ENCODE measurements at places on chromosomes 11 and 22.

DNA sequence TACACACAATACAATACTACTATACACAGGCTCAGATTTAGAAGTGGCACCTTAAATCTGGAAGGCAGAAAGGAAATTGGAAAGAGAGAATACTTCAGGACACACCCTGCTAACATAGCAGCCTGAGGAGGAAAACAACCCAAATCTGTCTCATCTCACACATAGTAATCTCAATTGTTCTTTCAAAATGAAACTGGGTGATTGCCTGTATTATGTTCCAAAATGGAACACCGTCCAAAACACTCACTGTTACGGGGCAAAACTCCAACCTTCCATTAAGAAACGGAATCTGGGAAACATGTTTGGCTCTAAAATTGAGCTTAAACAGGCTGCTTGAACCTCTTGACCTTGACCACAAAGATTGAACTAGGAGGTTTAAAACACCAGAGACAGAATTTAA, 572.6 kb downstream of the OPCML start:
- no peak for DNase-seq

- peak; percentile 71 for DNase-seq
Measured at GRCh38 chr11:117870103-117870952, 6.1 kb downstream of the FXYD6 start.

DNA sequence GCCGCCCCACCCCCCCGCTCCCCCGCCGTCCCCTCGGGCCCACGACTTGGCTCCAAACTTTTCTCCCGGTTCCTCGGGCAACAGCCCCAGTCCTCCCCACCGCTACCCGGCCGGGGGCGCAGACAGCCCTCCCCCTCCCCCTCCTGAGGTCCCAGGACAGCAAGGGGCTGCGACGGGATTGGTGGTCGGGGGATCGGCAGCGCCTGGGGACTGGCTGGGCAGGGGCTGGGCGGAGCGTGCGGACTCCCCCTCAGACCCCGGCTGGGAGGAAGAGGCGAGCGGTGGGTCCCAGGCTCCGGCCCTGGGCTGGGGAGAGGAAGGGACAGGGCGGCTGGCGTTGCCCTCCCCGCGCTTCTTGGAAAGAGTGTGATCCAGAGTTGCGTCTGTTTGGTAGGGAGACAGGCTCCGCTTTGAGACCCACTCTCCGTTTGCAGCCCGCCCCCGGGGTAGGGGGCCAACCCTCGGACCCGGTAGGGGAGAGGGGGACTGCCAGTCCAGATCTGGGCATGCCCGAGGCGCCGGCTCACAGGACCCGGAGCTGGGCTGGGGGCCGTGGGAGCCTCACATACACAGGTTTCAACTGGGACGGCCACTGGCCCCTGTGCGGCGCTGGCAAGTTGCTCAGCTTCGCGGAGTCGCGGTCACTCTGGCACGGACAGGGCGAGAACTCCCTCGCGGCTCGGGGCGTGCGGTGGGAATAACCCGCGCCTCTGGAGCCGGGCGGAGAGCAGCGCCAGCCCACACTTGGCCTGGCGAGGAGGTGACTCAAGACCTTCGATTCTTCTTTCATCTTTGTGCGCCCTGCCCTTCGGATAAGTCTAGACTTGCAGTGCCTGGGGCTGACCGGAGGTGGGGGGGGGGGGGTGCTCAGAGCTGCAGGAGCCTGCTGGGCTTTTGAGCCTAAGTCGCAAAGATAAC, 999 bp downstream of the TSKU start:
- peak; percentile 82 for DNase-seq

- DNase-seq: no peak
Measured at GRCh38 chr11:4994551-4994950, at the start of gene OR51L1. Gene OR51L1 (plus strand): TSS chr11:4994851. CDS start chr11:4998983, 4,132 bp downstream.

DNA sequence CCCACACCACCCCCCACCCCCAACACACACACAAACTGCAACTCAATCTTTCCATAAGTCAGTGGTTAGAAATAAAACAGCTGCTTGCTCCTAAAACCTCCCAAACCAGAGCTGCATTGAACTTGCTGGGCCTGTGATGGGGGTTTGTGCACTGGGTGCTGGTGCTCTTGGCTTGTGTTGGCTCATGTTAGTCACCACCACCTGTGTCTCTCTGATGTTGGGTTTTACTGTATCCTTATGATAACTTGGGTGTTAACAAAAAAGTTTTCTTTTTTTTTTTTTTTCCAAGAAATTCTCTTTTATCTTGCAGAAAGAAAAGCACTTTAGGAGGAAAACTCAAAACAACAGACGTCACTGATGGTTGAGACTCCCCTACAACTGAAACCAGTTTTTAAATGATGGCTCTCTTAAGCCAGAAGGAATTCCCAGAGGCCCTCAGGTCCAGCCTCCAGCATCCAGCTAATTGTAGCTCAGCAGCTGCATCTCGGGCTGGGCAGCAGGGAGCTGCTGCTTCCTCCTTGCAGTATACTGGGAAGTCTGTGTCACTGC, 79.9 kb upstream of the DRD2 start:
- DNase-seq: no peak

- no peak for DNase-seq
Measured at GRCh38 chr11:128802358-128802981, 64.6 kb downstream of the KCNJ1 start.

GRCh38 chr11:101914341-101914737, 471 bp upstream of the CEP126 start:
- peak; percentile 67 for DNase-seq

- DNase-seq: no peak
Measured at GRCh38 chr22:20980938-20981722, 967 bp upstream of the LZTR1 start.

- DNase-seq: no peak
Measured at GRCh38 chr11:90558328-90558865, 335.5 kb upstream of the CHORDC1 start.

GRCh38 chr11:58685973-58686722, 45.6 kb downstream of the GLYAT start:
- DNase-seq: no peak

- DNase-seq: no peak
Measured at GRCh38 chr11:119493712-119494111, 70.7 kb upstream of the THY1 start.

- DNase-seq: peak; percentile 66
Measured at GRCh38 chr11:130400781-130401483, 27.5 kb downstream of the ADAMTS8 start.

DNA sequence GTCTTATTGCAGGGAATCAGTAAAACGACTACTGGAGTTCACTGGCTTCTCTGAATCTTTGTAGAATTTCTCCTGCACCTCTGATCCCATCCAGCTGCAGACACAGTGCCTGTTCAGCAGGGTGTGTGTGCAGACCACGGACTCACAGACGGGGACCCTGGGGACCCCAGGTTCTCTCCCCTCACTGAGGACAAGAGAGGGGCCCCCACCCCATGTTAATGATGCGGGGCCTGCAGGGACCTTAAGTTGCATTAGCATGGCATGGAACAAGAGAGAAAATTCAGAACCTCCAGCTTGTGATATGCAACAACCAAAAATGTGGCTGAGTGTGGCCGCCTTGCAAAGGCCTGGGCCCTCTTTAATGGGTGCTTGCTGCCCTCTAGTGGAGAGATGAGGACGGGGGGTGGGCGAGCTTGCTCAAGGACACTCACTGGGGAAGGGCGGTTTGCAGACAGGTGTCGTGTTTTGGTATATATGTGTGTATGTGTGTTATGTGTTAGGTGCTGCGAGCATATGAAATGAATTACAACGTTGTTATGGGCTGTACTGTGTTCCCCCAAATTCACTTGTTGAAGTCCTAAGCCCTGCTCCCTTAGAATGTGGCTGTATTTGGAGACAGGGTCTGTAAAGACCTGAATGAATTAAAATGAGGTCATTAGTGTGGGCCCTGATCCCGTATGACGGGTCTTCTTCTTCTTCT, 84.4 kb upstream of the SEPTIN5 start:
- peak; percentile 86 for DNase-seq

DNA sequence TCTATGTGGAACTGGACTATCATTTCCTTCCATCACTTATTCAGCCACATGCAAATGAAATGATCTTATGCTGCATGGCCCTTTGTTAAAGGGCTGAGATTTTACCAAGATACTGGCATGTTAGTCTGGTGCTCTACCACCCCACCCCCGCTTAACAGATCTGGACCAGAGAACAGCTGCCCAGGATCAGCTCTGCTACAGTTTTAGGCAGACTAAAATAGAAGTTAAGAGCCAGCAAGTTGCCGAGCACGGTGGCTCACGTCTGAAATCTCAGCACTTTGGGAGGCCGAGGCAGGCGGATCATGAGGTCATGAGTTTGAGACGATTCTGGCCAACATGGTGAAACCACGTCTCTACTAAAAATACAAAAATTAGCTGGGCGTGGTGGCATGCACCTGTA, 4.6 kb downstream of the DDB1 start:
- DNase-seq: no peak

DNA sequence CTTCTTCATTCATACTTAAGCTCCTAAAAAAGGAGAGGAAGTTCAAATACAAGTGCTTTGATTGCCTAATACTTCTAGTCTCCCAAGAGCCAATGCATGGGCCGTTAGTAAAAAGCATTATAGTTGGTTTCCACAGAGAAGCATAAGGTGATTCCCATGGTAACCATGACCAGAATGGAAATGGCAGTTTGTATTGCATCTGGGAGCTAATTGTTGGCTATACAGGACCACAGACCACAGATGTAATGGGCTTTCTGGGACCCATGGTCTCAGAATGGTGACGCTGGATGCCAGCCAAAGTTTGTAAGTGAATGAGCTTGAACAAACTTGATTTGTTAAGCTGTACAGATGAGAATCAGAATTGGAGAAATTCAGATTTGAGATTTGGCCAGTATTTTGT, 333.9 kb upstream of the C11orf87 start:
- no peak for DNase-seq

DNA sequence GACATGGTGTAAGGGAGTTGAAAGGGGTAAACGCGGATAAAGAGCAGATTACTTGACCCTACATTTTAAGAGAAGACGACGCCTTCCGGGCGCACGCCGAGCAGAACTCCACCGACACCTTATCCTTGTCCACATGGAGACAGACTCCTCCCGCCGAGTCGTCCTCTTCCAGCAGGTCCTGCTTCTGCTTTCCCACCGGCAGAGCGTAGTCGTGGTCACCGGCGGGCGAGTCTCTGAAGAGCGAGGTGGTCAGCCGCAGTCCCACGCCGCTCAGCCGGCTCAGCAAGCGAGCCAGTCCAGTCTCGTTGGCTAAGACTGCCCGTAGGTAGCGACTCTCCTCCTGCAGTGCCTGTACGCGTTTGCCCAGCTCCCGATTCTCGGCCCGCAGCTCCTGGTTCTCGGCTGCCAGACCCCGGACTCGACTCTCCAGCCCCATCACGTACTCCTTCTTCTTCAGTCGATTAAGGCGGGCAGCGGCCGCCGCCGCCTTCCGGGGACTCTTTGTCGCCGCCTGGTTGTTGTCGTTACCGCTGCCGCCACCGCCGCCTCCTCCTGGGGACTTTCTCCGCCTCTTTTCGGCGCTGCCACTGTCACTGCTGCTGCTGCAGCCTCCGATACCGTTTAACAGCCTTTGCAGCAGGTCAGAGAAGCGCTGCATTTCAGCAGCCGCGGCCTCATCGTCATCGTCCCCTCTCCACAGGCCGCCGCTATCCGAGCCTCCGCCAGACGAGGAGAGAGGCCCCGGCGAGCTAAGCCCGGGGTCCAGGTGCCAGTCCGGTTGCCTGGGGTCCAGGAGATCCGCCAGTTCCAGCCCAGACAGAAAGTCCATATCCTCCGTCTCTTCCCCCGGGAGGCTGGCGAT, 945 bp downstream of the CREBZF start:
- DNase-seq: peak; percentile 84

GRCh38 chr11:27388869-27389268, 25.9 kb upstream of the CCDC34 start:
- no peak for DNase-seq

DNA sequence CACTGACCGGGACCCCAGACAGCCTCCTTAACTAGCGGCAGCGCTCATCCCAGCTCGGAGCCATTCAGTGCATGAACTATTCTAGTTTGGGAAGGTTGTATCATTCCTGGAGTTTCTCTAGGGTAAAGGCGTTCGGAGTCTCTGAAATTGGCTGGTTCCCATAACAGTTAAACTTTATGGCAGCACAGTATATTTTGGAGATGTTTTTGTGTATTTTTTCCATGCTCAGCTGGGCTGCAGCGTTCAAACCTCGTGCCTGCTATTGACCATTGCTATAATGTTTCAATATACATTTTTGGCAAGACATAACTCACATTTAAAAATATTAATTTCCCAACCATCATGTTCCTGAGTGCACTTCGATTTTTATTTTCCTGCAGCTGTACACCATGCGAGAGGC, 169.7 kb downstream of the ST3GAL4 start:
- DNase-seq: peak; percentile 42

DNA sequence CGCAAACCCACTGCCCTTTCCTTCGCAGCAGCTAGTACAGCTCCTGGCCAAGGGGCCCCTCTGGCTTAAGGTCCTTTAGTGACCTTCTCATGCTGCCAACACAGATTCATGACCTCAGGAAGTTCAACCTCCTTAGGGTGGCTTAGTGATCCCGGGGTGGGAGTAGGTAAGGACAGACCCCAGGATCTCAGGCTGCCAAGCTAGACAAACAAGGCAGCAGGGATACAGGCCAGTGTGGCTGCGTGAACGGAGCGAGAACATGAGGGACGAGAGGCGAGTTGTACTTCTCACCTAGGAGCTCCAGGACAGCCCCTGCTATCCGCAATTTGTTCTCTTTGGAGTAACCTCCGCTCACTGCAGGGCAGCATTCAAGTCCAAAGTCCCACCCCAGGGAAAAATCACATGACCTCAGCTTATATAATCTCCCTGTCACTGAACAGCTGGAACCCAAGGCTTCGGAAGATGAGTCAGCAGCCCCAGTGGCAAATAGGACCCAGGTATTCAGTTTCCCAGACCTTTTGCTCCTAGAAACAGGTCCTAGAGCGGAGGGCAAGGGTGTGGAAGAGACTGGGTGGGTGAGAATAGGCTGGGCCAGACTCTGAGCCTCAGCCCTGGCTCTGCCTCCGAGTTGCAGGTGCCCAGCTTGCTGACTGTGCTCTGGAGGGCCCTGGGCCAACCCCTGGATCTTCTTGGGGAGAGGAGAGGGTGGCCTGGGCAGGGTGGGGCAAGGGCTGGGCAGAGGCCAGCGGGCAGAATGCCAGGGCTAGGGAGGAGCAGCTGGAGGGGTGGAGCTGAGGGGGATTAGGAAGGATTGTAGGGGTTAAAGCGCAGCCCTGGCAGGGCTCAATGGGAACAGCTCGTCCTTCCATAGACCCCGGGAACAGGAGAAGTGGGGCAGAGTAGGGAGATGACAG, 13.1 kb downstream of the USP2 start:
- DNase-seq: peak; percentile 86

- DNase-seq: no peak
Measured at GRCh38 chr11:11993839-11994238, 14.6 kb downstream of the DKK3 start.

All from right hindlimb (tissue), 1 donor.